ENCODE measurements at places on chromosomes 2 and 18. TPM values are rescaled to one million over a fixed set of nuclear protein-coding genes. Genes with fewer than 3 reads are reported as not detected.
A peak's percentile ranks its signal among the peaks of the same experiment; 100 is the strongest.

- H3K27me3 ChIP-seq = no peaks in the 10 kb centered on the region
- no peaks in the 10 kb centered on the region for H3K4me1 ChIP-seq
- no peak overlapping the region for H3K4me3 ChIP-seq
- no peaks in the 10 kb centered on the region for H3K36me3 ChIP-seq
Measured at GRCh38 chr2:17124575-17125318, 393.5 kb downstream of the RAD51AP2 start.

GRCh38 chr18:79399275-79400081 is 3.7 kb downstream of the NFATC1 start:
- H3K27ac ChIP-seq = peak overlapping the region; percentile 89
- no peaks in the 10 kb centered on the region for H3K27me3 ChIP-seq

DNA sequence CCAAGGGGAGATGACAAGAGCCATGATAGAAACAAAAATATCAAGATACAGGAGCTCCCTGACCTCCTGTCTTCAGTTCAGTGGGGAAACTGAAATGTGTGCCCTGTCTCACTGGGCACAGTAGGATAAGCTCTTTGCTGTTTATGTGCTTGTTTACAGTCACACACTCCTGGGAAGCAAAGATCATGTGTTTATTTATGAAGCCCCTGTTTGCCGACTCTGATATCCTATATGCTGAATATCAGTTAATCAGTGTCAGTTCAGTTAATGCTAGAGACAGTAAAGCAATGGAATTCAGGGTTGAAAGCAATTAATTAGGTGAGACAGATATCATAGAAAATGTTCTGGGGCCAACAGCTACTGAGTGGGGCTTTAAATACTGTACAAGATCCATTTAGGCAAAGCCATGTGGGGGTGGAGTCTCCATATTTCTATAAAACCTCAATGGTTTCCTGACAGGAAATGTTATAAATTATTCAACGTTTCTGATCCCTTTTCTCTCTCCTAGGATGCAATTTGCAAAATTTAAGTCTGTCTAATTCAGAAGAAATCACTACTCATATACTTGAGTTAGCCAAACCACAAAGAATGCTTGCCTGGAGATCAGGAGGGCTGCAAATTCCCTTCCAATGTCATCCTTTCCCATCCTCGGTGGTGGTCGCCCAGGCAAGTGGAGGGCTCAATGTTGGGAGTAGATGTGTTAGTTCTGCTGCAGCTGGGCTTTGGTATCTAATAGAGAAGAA is 551.3 kb downstream of the CMPK2 start:
- DNase-seq = no peak
- no peak overlapping the region for H3K27ac ChIP-seq
- no peaks in the 10 kb centered on the region for H3K27me3 ChIP-seq
- H3K4me3 ChIP-seq = no peak overlapping the region
- no peaks in the 10 kb centered on the region for H3K36me3 ChIP-seq

MRO gene
- not detected for total RNA-seq

GRCh38 chr2:2729246-2729645 is 398.2 kb upstream of the MYT1L start:
- no peak overlapping the region for H3K4me3 ChIP-seq
- peaks cover 3% of the 10 kb centered on the region for H3K27me3 ChIP-seq
- no peaks in the 10 kb centered on the region for H3K4me1 ChIP-seq
- DNase-seq = no peak

- no peak for DNase-seq
- H3K36me3 ChIP-seq = no peaks in the 10 kb centered on the region
- H3K4me1 ChIP-seq = no peaks in the 10 kb centered on the region
- H3K27me3 ChIP-seq = peaks cover 23% of the 10 kb centered on the region
Measured at GRCh38 chr2:237178396-237178795, 92.7 kb downstream of the COPS8 start.

DNA sequence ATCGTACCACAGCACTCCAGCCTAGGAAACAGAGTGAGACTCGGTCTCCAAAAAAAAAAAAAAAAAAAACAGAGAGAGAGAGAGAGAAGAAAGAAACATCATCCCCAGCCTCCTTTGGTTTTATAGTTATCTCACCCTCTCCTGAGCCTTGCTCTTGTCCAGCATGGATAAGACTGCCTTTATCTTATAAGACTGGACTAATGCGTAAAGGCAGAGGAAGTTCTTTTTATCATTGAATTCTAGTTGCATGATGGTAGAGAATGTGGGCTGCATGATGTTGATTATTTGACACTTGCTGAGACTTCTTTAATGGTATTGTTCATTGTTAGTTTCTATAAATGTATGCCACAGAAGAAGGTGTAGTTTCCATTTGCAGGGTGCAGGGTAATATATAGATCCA is 124.4 kb downstream of the ZBTB7C start:
- H3K4me1 ChIP-seq = no peaks in the 10 kb centered on the region
- no peak for DNase-seq
- peaks cover 3% of the 10 kb centered on the region for H3K27me3 ChIP-seq
- no peak overlapping the region for H3K4me3 ChIP-seq

- no peak overlapping the region for H3K4me3 ChIP-seq
- DNase-seq = no peak
- H3K36me3 ChIP-seq = peaks cover 56% of the 10 kb centered on the region
- no peaks in the 10 kb centered on the region for H3K27me3 ChIP-seq
Measured at GRCh38 chr2:177234267-177234666, 21.7 kb downstream of the HNRNPA3 start.

Measured in activated CD4-positive, alpha-beta T cell treated with anti-CD3 and anti-CD28 coated beads for 36 hours (primary cell).